ENCODE measurements at places on chromosomes 2 and 18.

DNA sequence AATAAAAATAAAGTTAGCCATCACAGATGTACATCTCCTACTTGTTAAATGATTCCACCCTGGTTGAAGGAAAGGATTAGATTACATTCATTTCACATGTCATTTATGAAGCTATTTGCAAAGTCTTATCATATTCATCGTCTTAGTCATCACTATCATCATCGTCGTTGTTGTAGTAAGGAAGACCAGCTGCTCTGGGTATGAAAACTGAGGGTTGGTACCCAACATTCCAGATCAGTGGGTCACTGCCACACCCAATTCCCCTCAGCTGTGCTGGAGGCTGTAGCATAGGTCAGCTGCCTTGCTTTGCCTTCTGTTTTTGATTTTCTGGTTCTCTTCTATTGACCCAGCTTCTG is 20.9 kb upstream of the CCBE1 start:
- no peak for DNase-seq

GRCh38 chr2:144181001-144181400 is 338.9 kb downstream of the ZEB2 start:
- no peak for DNase-seq

DNA sequence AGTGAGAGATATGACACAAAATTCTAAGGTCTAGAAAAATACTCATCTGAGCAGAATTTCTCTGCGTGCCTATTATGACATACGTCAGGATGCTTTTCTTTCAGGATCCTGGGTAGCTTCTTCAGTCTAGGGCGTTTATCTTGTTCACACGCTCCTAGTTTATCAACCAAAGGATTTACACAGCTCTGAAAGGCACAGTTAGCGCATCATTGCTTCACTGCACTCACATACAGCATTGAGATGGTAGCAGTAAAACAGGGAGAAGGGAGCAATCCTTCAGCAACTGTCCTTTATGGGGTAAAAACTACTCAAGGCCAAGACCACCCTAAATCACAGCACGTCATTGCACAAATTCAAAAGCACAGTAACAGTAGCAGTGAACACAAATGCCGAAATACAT is 222.8 kb downstream of the SUCLG1 start:
- no peak for DNase-seq

DNA sequence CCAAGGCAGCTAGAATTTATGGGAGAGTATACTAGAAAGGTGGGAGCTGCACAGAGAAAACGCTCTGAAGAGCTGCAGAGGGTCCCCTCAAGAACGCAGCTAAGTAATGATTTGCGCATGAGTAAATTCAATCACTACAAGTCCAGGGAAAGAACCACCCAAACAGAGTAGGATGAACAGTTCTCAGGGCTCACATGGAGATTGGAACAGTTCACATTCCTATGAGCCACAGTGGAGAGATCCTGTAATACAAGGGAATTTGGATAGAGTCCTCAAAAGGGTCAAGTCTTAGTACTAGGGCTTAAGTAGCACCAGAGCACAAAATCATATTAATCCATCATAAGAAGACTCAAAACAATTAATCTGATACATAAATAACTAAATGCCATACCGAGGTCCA is 12.7 kb downstream of the OLA1 start:
- DNase-seq, result no peak

- no peak for DNase-seq
Measured at GRCh38 chr18:75202696-75203365, 6.1 kb downstream of the PTGR3 start.

DNA sequence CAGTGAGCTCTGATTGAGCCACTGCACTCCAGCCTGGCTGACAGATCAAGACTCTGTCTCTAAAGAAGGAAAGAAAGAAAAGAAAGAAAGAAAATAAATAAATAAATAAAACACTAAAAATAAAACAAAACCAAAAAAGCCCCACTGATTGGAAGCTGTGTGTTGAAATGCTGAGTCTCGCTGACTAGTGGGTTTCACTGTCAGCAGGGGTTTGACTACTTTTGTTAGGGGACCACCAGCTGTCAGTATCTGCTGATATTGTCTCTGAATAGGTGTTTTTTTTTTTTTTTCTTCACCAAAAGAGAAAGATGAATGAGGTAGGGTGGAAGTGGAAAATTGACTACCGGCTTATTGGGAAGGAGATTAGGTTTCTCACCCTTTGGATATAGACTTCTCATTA is 12.8 kb upstream of the ACTR2 start:
- no peak for DNase-seq

DNA sequence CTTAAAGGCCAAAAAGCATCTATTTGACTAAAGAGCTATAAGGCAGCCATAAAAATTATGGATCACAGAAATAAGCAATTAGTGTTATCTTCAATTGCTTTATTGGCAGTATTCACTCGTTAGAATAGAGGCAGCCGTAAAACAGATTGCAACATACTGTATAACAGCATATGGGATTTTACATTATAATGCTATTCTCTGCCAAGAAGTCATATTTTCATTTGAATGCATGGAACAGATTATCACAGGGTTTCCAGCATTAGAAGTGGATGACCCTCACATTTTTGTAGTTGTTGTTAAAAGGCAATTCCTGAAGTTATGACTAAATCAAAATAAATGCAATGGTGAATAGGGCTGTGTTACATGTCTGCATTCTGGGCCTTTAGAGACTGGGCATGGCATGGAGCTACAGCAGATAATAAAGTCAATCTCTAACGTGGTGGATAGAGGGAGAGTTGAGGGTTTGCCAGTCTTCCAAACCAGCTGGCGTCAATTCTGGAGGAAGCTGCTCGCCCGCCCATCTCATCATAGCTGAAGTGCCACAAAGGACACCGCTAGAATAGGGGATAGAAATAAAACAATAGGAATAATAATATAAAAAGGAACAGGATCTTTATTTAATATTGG is 155.4 kb upstream of the VRK2 start:
- DNase-seq, result no peak

GRCh38 chr2:109129356-109129920 is 433 bp downstream of the SH3RF3 start:
- peak; percentile 22 for DNase-seq

DNA sequence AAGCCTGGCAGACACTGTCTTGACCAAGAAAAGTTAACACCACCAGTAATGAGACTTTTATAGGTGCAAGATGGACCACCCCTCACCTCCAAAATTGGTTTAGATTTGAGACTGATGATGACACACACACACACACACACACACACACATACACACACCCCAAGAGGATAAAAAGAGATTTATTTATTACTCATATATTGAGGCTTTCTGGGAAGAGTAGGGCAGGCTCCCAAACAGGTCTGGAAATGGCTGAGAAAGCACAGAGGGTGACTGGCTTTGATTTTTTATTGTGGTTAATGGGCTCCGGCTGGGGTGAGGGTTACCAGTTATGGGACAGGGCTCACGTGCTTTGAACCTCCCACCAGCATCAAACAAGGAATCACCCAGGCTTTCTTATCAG is 54.2 kb upstream of the ADAM23 start:
- no peak for DNase-seq

DNA sequence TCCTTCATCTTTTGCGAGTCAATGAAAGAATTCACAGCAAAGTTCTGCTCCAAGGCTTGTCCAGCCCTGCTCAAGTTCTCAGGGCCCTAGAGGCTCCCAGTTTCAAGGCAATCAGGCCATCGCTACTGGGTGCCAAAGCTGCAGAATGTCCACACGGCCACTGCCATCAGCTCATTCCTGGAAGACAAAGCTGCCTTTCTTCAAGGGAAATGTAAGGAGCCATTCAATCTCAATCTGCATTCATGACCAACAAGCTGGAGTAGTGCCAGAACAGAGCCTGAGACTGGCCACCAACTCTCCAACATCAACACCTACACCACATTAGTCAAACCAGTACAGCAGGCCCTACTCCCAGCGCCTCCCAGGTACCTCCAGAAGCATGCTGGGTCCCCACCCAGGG is 202.2 kb downstream of the TCF4 start:
- DNase-seq, result no peak

DNA sequence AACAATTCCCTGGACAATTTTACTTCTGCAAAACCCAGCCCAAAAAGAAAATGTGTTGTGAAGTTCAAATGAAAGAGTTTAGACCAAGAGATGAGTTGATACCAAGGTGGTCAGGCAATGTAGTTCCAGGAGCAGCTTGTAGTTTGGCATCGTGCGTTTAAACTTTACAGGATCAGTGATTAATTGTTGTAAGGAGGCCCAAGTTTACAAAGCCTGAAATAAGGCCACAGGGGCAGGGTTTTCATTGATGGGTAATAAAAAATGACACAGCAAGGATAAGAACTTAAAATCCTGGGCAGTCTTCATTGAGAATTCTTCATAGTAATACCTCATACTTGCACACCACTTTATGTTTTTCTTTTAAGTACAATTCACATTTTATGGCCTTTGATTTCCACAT is 463.9 kb upstream of the HNRNPA3 start:
- no peak for DNase-seq

GRCh38 chr2:3876685-3877084 is 173.3 kb downstream of the DCDC2C start:
- no peak for DNase-seq

DNA sequence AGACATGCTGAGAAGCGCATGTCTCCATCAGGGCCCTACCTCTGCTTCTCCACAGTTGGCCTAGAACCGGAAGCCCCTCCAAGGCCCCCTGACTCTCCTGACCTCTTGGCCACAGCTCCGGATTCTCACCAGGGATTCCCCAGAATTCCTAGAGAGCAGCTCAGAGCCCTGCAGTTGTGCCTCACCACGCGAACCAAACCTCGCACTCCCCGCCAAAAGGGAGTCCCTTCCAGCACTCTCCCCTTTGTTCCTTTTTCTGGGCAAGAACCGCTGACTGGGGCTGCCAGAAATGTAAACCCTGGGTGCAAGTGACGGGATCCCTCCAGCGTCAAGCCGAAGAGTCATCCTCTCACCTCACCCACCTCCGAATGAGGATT is 36.7 kb downstream of the AFF3 start:
- no peak for DNase-seq

DNA sequence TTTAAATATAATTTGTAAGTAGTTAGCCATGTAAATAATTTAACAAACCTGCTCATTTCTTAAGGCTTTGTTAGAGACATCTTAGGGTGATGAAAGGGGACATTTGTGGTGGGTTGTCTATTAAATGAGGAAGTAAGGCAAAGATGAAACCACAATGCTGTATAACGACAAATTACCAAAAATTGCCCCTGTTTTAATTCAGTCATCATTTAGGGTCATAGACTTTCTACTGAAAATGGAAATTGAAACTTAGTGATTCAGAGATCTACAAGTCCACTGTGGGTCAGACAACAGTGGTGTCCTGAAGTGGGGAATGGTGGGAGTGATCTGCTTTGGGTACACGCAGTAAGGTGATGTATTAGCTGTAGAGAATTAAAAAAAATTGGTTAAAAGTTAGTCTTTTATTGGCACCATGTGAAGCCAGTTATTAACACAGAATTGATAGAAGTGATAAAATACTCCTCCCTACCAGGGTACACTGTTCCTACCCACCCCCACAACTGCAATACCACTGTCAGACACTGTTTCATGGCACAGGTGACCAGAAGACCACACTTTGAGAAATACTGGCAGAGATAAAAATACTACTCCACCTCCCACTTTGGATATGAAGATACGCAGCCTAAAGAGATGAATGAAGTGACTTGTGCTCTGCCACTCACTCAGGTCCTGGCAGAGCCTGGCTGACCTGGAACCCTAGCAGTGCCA is 13.4 kb downstream of the CERS6 start:
- DNase-seq, result peak; percentile 96

DNA sequence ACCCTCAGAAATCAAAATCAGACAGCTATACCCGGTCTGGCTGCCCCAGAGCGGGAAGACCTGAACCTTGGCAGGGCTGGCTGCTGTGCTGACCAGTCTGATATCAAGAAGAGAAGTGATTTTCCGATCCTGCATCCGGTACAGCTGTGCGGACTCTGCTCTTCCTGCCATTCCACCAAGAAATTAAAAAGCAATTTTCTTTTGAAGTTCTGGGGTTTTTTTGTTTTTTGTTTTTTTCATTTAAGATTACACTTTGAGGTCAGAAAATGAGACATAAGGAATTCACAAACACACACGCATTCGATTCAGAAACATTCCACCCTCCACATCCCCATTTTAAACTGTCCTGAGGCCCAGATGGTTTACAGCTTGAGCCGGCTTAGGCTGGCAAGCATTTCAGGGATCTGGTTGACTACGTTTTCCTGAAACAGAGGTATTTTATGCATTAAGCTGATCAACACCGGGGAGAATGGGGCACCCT is 156.5 kb downstream of the COL6A3 start:
- DNase-seq, result no peak

GRCh38 chr2:110931648-110932047 is 189.1 kb upstream of the BCL2L11 start:
- no peak for DNase-seq

- DNase-seq, result no peak
Measured at GRCh38 chr2:65545837-65546805, 113.7 kb upstream of the SPRED2 start.

- DNase-seq, result no peak
Measured at GRCh38 chr2:18159896-18160295, 281.4 kb downstream of the KCNS3 start.

DNA sequence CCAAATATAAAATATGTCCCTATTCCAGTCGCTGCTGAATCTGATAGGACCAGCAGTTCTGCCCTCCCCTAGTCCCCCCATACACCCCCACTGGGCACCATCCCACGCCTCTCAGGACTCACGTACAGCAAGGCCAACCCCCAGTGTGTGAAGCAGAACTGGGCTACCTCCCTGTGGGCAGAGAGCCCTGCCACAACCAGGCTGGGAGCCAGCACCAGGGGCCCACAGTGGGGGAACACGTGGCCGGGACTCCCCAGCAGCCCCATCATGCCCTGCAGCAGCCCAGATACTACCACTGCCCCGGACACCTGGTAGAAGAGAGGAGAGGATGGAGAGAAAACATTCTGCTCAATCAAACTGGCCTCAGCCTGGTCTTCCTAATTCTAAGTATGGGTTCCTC is 1.3 kb downstream of the SLC23A3 start:
- DNase-seq, result no peak

DNA sequence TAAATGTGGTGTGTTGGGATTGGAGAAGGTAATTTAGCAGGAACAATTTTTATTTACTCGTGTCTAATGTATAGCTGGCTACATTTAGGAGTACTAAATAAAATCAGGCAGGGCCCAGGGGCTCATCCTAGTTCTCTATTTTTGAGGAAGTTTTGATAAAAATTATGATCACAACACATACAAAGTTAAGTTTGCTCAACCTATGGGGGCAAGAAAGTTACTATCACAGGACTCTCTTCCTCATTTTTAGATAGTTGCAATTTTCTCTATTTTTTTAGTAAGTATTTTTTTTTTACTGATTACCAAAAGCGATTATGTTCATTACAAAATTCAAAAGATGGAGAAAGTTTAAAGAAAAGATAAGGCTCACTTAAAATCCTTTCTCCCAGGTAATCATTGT is 60.0 kb upstream of the RPE start:
- DNase-seq, result no peak

- DNase-seq, result no peak
Measured at GRCh38 chr2:63755965-63756364, 85.7 kb upstream of the UGP2 start.

DNA sequence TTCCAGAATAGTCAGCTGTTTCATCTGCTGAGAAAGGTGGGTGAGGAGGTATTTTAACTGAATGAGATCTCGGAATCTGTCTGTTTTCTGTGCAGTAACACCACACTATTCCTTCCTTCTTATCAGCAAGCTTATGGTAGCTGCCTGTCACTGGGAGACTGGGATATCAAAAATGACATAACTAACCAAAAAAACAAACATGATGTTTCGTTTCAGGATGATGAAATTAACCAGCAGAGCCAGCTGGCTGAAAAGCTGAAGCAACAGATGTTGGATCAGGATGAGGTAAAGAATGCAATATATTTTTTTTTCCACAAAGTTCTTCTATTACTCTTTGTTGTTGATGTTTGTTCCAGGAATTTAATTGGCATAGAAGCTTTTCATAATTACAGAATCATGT is 59.8 kb upstream of the LYPD6B start:
- no peak for DNase-seq

GRCh38 chr2:164599954-164600589 is 21.2 kb downstream of the GRB14 start:
- DNase-seq, result peak; percentile 93

All from Kasumi-1 (cell line).